ENCODE measurements at places on chromosomes 7 and 10.

GRCh38 chr10:110714356-110714755 lies 70.2 kb downstream of the RBM20 start:
- DNase-seq, result no peak

GRCh38 chr7:150963707-150964559 lies 14.2 kb downstream of the KCNH2 start:
- DNase-seq, result no peak

DNA sequence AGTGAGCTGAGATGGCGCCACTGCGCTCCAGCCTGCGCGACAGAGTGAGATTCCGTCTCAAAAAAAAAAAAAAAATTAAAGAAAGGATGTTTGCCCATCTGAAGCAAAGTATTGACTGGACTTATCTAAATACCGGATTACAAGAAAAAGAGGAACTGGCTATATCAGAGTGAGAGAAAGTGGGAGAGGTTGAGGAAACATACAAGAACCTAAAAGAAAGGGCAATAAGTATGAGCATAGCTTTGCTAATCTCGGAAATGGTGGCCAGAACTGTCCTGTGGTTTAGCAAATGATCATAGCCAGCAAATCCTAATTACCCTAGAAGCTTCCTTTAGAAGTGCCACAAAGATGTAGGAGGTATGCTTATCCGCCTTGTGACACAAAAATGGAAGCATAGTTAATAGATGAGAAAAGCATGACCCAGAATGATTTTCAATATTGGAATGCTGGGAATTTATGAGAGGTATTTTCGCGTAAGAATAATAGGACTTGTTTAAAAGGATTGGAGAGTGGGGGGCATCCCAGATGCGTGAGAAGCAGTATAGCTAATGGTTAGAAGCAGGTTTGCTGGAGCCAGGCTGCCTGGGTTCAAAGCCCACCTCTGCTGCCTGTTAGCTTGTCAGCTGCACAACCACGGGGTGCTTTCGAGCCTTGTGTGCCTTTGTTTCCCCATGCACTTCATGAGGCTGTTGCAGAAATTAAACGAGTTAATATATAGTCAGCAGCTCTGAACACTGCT lies 1.2 kb upstream of the GTPBP4 start:
- DNase-seq, result no peak

GRCh38 chr10:13615650-13616300 lies 29.0 kb downstream of the PRPF18 start:
- DNase-seq, result no peak

DNA sequence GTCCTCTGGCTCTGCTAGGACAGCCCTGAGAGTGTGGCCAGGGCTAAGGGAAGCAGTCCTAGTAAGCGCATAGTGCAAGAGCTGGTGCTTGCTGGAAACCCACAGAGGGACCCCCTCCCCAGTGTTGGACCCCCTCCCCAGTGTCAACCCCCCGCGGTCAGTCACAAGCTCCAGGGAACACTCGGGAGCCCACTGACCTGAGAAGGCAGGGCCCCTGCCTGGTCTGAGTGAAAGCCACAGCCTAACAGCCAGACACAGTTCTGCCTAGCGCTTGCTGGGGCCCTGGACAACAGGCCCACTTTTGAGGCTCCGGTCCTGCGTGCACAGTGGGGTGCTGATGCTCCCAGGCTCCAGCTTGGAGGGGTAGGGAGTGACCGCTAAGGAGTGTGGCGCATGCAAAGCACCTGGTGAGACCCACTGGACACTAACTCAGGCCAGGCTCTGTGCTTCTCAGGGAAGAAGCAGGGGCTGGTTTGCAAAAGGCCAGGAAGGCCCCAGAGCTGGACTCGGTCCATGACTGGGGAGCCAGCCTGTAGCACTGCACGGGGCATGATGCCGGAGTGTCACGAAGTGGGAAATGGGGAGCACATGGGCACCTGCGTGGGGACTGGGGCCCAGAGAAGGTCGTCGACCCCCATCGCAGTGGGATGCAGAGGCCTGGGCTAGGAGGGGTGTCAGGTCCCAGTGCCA lies 175.8 kb upstream of the PPP2R2D start:
- no peak for DNase-seq

- DNase-seq, result no peak
Observed at GRCh38 chr7:122304996-122305421, 459 bp upstream of the FEZF1 start.

DNA sequence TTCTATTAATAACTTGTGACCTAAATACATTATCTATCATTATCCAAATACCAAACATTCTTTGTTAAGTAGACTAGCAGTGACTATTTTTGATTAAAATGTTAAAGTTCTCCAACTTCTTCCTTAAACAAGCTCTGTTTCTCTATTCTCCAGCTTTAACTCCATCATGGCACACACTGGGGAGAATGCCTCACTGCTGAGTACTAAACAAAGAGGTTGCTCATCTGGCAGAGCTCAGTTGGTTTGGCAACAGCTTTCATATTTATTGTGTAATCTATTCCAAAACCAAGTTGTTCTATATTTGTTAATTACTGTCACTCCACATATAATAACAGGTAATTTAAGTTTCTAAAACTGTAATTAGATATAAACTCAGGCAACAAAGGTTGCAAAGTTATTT lies 89.6 kb downstream of the USP6NL start:
- DNase-seq, result no peak

- DNase-seq, result peak; percentile 45
Observed at GRCh38 chr10:25875556-25876165, 58.4 kb upstream of the MYO3A start.

DNA sequence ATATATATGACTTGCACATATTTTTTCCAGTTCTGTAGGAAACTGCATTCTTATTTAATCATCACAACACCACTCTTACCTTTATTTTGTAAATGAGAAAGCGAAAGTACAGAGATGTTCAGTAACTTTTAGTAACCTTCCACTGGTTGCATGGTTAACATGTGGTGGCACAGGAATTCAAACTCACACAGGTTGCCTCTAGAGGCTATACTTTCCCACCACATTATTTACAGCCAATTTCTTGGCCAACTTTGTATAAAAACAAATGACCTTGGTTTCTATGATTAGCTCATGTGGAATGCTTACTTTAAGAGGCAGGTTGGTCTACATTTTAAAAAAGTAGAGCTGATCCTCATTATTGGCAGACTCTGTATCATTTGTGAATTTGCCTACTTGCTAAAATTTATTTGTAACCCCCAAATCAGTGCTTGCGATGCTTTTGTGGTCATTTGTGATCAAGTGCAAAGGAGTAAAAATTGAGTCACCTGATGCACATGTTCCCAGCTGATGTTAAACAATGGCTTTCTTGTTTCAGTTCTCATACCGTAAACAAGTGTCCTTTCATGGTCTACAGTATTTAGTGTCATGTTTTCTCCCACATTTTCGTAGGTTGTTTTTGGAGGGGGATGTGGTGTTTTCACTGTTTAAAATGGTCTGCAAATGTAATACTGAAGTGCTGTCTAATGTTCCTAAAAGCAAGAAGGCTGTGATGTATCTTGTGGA lies 14.8 kb downstream of the BBS9 start:
- no peak for DNase-seq

DNA sequence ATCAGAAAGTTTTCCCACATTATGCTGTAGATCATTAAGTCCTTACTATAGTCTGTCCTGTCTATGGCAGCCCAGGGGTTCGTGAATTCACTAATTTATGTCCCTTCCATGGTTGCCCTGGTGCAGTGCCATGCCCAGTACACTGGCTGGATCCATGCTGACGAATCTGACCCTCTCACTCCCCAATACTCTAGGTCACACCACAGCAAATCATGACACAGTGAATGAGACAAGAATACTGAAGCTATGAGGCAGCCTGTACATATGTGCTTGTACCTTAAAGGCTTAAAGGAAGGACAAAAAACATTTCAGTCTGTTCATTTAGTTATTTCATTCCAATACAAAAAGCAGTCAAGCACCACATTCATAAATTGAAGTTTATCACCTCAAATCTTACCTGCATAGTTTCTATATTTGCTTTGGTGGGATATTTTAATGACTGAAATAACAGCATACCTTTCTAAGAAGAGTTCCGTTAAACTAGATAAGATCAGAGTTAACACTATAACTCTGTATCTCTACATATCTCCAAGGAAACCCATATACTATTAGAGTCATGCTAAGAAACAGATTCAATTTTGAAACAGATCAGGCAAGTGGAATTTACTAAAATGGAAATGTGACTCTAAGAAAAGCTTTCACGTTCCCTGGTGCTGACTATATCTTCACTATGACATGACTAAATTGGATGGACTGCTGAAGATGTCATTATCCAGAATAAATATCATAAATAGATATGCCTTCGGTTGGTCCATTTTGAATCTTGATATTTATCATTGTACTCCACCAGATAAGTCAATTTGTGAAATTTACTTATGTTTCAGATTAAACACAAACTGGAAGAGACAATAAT lies 36.7 kb downstream of the OSBPL3 start:
- no peak for DNase-seq

- DNase-seq, result no peak
Observed at GRCh38 chr10:50988792-50989191, 85.5 kb upstream of the PRKG1 start.

GRCh38 chr10:132419538-132420468 lies 22.8 kb downstream of the PWWP2B start:
- no peak for DNase-seq
